BJ (cell line): ENCODE measurements at places on chromosomes 11 and 22. TPM values are rescaled to one million over a fixed set of nuclear protein-coding genes. Genes with fewer than 3 reads are reported as not detected.

The PKP3 gene
- 0.42 and 0.86 TPM in 2 replicates for polyA plus RNA-seq

The APOL5 gene
- not detected in 2 replicates for polyA plus RNA-seq

The CYP2D6 gene
- polyA plus RNA-seq, result 0.54 and 0.77 TPM in 2 replicates

The SF1 gene
- polyA plus RNA-seq, result 40.3 and 41.7 TPM in 2 replicates

DNA sequence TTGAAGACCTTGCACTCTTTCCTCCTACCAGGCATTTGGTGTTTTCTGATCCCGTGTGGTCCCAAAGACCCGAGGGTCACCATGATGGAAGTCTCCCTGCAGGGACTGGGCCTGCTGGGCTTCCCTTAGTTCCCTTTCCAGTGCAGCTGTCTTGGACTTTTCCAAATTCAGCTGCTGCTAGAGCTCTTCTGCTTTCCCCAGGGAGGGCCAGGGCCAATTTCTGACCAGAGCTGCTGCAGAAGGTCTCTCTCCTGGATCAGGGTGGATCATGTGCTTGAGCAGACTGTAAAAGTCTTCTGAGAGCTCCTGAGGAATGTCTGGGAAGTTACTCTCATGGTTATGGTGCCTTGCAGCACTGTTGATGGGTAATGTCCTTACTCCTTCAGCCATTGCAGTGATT lies 23.2 kb downstream of the LDLRAD3 start:
- no peak for DNase-seq

DNA sequence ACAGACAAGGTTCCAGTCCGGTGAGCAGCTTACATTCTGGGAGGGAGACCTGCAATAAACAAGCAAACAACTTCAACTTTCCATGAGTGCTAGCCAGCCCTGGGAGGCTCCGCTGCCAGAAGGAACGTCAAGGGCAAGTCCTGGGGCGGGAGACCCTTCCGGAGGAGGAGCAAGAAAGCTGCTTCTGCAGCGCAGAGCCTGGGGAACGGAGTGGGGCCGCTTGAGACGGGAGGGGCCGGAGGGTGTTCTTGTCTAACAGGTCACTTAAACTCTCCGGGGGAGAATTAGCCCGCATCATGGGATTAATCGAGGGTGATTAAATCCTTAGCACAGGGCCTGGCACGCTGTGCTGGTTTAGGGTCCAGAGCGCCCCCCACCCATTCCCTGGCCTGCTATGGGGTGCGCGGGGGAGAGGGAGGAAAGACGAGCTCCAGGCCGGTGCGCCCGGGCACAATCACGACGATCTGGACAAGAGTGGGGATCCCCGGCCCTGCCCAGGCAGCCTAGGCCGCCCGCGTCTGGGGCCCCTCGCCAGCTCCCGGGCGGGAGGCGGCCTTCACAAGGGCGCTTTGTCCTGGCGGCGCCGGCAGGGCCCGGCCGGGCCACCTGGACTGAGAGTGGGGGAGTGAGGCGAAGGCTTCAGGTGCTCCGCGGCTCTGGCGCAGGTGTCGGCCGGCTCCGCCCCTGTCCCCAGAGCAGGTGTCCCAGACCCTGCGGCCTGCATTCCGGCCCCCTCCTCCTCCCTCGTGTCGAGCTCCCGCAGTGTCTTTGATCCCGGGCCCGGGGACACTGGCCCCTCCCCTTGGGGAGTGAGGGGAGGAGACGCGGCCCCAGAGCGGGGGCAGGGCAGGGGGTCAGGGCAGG lies 663 bp upstream of the LARGE2 start:
- DNase-seq, result no peak

DNA sequence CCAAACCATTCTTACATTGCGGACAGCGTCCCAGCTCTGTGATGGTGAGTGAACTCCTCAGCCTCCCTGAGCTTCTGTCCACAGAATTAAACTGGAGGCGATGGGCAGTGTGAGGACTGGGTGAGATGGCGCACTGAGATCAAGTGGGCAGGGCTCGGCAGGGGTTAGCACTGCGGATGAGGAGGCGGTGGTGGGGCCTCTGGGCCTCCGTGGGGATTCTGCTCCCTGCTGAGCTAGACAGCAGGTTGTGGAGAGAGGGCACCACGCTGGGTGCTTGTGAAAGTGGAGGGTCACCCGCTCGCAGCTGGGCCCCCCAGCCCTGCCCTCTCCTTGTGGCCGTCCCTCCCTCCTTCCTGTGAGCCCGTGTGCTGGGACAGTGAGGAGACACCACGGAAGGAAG lies 25.6 kb upstream of the PARVG start:
- no peak for DNase-seq

GRCh38 chr11:72452495-72452894 lies 18.2 kb upstream of the CLPB start:
- no peak for DNase-seq
